NCI-H1417 treated with DMSO at 0.1 percent for 48 hours (cell line): ENCODE measurements at places on chromosomes 6 and 20.

DNA sequence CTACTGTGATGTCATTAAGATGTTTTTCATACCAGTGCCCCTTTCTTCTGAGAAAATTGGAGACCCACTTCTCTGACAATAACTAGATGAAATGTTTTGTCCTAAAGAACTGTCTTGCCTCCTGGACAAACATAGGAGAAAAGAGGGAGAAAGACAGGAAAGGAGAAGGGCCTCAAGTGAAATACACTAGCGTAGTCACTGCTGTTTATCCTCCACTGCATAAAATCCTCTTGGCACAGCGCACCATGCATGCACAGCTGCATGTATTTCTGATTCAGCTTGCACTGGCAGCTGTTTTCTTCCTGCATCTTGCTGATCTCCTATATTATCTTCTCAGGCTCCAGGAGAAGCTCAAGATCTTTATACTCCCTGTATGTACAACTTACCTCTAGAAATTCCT is 158.0 kb upstream of the BMP5 start:
- no peak for DNase-seq

- DNase-seq, result no peak
These were observed 10.0 kb upstream of the POU5F1 start for GRCh38 chr6:31180500-31180899.

- no peak for DNase-seq
These were observed 1.3 kb upstream of the DDR1 start for GRCh38 chr6:30882759-30883684.

DNA sequence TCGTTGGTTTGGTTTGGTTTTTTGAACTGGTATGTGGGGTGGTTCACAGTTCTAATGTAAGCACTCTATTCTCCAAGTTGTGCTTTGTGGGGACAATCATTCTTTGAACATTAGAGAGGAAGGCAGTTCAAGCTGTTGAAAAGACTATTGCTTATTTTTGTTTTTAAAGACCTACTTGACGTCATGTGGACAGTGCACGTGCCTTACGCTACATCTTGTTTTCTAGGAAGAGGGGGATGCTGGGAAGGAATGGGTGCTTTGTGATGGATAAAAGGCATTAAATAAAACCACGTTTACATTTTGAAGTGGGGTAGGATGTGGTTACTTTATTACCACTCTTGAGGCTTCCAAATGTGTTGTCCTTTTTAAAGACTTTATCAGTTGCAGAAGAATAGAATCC is 168.0 kb downstream of the ZMYND8 start:
- no peak for DNase-seq

GRCh38 chr6:119308048-119308570 is 41.5 kb downstream of the MAN1A1 start:
- no peak for DNase-seq

DNA sequence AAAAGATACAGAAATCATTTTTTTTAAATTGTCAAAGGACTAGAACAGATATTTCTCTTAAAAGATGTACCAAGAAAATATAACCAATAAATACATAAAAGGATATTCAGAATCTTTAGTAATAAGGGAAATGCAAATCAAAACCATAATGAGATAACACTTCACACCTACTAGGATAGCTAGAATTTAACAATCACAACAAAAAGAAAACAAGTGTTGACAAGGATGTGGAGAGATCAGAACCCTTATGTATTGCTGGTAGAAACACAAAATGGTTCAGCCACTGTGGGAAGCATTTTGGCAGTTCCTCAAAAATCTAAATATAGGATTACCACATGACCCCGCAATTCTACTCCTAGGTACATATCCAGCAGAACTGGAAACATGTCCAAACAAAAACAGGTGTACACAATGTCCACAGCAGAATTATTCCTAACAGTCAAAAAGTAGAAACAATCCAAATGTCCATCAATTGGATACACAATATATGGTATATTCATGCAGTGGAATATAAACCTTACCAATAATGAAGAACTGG is 211.0 kb downstream of the LRFN2 start:
- no peak for DNase-seq

DNA sequence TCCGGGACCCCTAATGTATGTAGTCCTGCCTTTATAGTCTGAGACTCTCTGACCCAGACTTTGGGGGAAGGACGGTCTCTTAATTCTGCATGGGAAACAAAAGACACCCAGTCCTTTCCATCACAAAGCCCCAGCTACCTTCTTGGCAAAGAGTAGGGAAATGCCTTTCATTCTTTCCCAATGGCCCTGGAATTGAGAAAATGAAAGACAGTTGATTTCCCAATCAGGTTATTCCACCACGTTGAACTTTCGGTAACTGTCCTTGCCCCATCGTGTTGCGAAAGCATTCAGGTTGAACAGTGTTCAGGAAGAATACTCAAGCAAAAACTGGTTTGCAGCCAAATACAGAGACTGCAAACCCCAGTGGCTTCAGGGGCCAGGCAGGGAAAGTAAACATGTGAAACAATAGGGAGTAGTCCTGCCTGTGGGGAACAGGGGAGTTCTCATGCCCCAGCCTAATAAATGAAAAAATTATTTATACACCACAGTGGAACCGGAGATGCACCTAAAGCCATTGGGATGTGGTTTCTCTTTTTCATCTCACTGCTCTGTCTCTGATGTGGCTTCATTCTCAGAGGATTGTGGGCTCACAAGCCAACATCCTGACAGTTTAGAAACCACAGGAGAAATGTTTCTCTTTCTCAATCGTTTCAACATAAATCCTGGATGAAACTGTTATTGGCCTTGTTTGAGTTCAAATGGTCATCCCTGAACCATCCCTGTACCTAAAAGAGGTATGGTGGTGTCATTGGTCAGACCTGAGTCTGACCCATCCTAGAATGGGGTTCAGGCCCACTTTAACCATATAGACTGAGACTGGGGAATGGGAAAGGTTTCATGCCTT is 44.2 kb upstream of the SLC9A8 start:
- DNase-seq, result no peak

DNA sequence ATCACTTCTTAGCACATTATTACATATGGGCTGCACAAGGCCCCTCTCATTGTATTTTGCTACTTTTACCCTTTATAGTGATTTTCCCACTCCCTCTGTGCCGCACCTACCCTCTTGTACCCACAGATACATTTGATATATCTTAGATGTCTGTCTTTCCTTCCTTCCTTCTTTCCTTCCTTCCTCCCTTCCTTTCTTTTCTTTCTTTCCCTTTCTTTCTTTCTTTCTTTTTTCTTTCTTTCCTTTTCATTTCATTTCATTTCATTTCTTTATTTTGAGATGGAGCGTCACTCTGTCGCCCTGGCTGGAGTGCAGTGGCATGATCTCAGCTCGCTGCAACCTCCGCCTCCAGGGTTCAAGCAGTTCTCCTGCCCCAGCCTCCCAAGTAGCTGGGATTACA is 12.2 kb downstream of the POLH start:
- DNase-seq, result no peak

DNA sequence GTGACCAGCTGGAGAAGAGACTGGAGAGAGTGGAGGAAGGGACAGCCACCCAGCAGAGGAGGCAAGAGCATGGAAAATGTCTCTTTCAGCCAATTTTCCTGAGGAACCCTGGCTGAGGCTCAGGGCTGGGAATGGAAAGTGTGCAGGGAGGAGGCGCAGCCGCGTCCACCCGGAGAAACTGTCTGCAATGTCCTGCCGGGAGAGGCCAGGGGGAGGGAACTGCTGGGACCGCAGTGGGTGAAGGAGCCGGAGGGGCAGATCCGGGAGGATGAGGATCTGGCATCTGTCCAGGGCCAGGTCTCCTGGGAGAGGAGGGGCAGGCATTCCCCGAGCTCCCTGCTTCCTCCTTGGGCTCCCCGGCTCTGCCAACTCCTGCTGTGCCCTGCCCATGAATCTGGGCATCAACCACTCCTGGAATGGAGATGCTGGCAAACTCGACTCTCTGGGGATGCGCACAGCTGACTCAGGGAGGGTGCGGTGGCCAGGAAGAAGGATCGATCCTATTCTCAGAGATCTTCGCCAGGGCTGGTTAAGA is 17.4 kb upstream of the HM13 start:
- DNase-seq, result no peak

- no peak for DNase-seq
These were observed 54.4 kb downstream of the RTN4IP1 start for GRCh38 chr6:106574741-106575458.

DNA sequence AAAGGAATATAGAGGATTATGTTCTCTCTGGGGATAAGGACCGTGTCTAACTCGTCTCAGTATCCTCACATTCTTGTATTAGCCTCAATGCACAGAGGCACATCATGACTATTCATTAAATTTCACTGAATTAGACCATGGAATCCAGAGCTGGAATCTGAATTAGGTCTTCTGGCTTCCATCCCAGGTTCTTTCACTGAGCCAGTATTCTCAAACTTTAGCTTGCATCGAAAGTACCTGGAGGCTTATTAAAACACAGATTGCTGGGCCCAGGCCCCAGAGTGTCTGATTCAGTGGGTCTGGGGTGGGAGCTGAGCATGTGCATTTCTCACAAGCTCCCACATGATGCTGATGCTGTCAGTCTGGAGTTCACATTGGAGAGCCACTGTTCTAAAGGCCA is 142.0 kb downstream of the UST start:
- DNase-seq, result no peak

DNA sequence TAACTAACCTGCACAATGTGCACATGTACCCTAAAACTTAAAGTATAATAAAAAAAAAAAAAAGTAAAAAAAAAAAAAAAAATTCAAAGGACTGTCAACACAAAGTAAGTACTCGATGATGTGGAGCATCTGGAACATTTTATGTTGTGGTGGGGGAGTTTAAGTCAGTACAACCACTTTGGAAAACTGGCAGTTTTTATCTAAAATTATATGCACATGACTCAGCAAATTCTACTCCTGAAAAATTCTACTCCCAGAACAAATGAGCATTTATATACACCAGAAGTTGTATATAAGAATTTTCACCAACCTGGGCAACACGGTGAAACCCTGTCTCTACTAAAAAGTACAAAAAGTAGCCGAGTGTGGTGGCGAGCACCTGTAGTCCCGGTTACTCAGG is 36.9 kb upstream of the CCDC28A start:
- DNase-seq, result no peak
